Fibroblast of the aortic adventitia (primary cell): ENCODE measurements at places on chromosomes 2 and 18. TPM values are rescaled to one million over a fixed set of nuclear protein-coding genes. Genes with fewer than 3 reads are reported as not detected.
A peak's percentile ranks its signal among the peaks of the same experiment; 100 is the strongest.

DNA sequence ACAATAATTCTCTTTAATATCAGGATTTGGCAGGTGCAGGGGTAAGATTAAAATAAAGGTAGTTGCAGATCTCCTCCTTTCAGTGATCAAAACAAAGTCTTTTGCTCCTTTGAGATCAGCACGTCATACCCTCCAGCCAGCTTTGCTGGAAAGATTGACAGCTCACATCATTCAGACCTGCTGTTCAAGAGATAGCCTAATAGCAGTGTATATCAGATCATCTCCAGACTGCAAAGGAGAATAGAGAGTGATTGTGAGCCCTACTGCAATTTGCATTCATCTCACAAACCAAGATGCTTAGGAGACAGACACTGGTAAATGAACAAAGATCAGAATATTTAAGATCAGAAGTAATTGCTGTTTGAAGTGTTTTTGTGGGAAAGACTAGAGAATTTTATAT, 135.8 kb upstream of the DSEL start:
- DNase-seq: no peak

GRCh38 chr2:241728627-241729026, 5.8 kb upstream of the D2HGDH start:
- no peak for DNase-seq

GRCh38 chr2:131402320-131403039, 38.5 kb upstream of the RAB6D start:
- DNase-seq: no peak

Gene IL36B
- total RNA-seq: not detected in 2 replicates

DNA sequence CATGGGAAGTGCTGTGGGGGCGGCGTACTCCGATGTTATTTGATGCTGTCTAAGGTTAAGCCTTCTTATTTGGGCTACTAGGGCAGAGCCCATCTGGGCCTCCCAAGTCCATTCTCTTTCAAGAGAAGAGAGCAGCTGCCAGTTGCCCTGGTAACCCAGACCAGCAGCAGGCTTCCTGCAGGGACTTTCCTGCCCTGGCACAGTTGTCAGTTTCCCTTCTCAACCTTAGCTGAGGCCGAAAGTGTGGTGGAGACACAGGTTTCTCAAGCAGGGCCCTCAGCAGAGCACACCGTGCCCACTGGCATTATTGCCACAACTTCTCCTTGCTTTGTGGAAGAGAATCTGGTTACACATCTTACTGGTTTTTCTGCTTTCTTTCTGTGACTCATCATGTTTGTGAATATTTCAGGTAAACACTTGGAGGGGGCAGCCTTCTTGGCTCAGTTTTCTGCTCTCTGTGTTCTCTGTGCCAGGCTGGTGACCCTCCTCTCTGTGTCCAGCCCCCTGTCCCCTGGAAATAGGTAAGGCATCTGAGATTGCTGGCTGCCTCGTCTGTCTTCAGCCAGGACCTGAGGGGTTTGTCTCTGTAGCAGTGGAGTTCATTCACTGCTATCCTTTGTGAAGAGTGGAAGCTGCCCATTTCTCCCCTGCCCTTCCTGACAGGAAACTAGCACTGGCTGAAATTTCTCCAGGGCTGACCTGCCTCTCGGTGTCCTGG, 111.0 kb downstream of the B3GNT2 start:
- peak; percentile 4 for DNase-seq

DNA sequence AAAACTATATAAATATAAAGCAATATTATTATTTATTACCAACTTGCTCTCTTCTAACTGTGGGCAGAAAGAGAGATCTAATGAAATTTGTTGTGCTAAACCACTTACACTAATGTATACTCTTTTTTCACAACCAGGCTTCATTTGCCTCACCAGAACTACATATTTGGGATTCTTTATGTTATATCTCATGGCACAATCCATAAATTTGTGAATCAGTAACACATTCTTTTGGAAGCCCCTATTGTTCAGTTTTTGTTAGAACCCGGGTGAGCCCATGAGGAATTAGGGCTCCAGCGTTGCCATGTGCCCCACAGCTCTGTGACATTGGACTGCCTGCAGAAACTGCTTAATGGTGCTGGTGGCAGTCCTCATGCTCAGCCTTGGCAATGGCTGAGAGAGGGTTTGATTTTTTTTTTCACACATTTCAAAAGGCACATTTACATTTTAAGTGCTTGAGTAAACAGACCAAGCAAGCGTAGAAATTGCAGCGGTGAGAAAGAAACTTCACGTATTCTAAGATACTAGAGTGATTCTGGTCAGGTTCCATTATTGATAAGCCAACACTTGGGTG, 15.3 kb downstream of the VIT start:
- no peak for DNase-seq

DNA sequence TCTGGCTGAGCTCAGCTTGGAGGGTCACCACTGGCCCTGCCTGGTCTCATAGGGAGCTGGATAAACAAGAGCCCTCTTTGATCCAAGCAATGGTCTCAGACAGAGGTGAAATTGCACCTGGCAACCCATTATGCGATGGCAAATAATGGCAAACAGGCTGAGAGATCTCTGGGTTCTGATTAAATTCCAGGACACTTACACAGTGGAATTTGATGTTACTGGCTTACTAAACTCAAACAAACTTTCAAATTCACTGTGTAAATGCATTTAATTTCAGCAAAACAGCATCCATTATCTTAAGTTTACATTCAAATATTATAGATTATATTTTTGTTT, 19.5 kb upstream of the STAT4 start:
- no peak for DNase-seq

Gene CPS1
- 24.6 and 35.7 TPM in 2 replicates for total RNA-seq

DNA sequence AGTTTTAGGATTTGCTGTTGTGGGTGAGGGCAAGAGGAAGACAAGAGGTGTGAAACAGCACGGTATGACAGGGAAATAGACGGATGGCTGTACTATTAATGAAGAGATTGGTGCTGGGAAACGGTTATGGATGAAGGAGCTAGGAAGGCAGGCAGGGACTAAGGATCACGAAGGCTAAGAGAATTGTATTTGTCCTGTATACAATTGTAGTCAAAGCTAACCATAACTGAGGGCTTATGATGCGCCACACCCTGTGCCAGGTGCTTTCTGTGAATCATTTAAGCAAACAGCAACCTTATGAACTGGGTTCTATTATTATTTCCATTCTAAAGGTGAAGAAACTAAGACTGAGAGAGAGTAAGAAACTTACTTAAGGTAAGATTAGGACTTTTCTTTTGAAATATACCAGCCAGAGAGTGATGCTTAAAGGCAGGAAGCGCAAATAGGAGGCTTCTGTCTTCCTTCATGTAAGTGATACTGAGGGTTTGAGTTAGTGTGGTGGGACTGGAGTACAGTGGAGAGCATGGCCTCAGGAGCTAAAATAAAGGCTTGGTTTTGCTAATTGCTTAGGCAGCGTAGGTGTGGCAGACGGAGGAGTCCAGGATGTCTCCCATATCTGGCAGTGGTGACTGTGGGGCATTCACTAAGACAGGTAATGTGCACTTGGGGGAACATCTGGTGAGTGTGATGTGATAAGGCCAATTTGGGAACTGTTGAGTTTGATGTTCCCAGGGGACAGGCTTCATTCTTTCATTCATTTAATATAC, 85.8 kb downstream of the PLEKHM3 start:
- no peak for DNase-seq

DNA sequence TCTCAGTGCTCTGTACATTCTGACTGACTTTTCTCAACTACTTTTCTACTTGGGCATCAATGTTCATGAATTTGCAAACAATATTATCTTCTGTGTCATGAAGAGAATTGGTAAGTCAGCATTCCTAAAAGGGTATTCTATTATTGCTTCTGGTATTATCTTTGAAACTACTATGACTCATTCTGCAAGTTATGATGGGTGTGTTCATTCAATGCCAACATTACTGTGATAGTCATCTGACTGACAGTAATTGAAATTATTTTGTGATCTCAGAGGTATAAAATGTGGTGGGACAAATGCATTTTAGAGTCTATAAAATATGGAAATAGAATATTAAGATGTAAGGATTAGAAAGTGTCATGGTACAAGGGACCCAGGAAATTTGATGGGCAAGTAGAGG, 736.0 kb upstream of the CELF4 start:
- no peak for DNase-seq

DNA sequence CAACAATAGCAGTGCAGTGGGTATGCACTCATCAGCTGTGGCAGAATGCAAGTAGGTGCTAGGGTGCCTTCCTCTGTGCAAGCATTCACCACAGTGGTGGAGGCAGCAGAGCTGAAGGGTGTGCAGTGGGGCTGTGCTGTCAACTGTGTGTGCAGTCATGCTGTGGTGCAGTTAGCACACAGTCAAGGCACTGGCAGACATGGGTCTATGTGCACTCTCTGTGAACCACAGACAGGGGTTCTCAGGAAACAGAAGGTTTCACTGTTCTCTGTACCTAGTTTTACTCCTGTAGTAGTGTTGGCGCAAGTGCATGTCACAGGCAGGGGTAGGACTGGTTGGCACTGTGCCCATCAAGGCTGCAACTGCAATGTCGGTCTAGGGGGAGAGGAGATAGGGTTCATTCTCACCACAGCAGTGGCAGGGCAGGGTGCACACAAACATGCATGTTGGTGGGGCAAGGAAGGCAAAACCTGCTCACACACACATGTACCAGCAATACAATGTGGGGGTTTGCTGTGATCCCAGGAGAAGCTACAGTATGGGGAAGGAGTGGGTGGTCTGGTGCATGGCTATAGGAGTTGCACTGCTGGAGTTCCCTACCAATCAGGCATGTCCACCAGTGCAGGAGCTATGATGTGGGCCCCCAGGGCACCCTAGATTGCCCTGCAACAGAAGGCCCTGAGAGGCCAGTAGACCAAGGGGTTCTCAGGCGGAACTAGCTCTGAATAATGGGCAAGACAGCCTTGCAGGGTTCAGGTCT, 242.7 kb upstream of the DDX18 start:
- DNase-seq: no peak

DNA sequence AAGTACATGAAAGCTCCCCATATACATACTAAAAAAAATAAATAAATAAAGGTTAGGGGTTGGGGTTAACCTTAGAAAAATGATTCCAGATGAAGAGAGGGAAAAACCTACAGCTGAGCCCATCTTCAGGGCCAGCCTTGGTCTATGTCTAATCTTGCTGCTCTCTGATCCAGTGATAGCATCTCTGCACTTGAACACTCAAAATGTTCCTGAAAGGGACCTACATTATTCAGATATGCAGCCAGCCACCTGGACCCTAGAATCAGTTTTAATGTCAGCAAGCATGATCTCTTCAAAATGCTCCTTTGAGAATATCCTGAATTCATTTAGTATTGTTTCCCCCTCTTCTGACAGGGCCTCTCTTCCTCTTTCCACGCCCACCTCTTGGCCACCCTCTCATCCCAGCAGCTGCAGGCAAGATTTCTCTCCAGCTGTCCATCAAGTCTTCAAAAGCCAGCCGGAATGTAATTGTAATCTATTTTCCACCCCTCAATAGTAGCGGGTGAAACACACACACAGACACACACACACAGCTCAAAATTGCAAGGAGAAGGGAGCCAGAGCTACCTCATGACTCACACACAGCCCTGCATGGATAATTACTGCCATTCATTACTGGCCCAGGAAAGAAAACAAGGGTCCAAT, 135.5 kb downstream of the MYO3B start:
- no peak for DNase-seq

DNA sequence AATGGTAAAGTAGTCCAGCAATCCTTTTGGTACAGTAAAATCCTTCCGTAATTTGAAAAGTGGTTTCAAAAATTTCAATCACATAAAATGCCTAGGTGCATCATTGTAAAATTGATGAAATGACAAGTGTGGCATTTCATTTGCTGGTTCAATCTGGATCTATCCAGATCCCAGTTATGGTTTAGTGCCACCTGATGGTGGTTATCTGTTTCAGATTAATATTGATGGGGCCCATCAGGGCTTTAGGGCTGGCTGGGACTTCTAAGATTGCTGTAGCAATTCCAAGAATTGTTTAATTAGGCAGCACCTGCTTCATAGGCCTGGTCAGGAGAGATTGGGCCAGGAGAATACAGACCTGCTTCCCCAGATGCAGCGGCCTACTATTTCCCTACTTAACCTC, 55.5 kb upstream of the PIK3C3 start:
- no peak for DNase-seq

Gene MPP4
- total RNA-seq: 0.33 and 4.0 TPM in 2 replicates

DNA sequence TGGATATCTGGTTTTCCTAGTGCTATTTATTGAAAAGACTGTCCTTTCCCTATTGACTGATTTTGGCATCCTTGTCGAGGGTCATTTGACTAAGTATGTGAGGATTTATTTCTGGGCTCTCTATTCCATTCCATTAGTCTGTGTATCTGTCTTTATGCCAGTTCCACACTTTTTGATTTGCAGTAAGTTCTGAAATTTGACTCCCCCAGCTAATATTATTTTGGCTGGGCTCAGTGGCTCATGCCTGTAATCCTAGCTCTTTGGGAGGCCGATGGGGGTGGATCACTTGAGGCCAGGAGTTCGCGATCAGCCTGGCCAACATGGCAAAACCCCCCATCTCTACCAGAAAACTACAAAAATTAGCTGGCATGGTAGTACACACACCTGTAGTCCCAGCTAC, 46.8 kb upstream of the GAREM2 start:
- DNase-seq: peak; percentile 34

DNA sequence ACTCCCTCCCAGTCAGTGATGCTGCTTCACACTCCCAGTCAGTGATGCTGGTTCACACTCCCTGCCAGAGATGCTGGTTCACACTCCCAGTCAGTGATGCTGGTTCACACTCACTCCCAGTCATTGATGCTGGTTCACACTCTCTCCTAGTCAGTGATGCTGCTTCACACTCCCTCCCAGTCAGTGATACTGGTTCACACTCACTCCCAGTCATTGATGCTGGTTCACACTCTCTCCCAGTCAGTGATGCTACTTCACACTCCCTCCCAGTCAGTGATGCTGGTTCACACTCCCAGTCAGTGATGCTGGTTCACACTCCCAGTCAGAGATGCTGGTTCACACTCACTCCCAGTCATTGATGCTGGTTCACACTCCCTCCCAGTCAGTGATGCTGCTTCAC, 34.3 kb upstream of the KCNG2 start:
- no peak for DNase-seq

Gene TEKT4
- not detected in 2 replicates for total RNA-seq

Gene ALKAL2
- 1.3 TPM in 1 of 2 replicates, not detected in the other for total RNA-seq

DNA sequence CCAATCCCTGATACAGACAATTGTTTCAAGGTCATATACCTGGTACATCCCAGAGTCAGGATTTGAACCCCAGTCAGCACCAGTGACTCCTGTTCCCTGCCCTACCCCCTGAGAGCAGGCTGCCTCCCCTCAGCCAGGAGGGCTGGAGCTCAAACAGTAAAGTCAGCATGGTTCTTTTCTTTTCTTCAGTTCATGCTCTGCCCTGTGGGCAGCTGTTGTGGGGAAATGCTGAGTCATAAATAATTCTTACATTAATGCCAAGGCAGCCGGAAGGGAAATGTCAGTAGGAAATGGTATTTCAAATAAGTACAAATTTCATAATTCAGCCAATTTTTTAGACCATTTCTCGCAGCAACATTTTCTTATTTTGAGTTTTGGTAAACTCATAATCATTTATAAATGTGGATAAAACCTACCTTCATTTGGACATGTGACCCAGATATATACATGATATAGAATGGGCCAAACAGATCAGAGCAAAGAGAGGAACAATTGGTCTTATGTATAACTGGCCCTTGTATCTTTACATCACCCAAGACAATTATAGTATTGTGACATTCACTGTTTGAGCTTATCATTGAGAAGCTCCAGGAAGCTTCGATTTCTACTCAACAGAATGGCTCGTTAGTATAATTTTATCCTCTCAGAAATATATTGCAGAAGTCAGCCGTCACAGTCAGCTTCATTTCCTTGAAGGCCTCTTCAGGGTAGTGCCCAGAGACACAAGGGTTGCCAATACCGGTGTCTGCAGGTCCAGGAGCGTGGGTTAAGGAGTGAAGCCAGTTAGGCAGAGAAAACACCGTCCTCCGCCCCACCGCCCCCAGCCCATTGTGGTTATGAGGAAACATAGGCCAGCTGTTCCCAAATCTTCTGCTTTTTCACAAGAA, 28.0 kb upstream of the SCYGR1 start:
- peak; percentile 85 for DNase-seq

GRCh38 chr2:235144291-235144690, 192.5 kb downstream of the SH3BP4 start:
- DNase-seq: no peak
